Activated naive CD4-positive, alpha-beta T cell treated with Interleukin-2 at 50 U/mL for 16 hours (primary cell): ENCODE measurements at places on chromosomes 7 and 10.

DNA sequence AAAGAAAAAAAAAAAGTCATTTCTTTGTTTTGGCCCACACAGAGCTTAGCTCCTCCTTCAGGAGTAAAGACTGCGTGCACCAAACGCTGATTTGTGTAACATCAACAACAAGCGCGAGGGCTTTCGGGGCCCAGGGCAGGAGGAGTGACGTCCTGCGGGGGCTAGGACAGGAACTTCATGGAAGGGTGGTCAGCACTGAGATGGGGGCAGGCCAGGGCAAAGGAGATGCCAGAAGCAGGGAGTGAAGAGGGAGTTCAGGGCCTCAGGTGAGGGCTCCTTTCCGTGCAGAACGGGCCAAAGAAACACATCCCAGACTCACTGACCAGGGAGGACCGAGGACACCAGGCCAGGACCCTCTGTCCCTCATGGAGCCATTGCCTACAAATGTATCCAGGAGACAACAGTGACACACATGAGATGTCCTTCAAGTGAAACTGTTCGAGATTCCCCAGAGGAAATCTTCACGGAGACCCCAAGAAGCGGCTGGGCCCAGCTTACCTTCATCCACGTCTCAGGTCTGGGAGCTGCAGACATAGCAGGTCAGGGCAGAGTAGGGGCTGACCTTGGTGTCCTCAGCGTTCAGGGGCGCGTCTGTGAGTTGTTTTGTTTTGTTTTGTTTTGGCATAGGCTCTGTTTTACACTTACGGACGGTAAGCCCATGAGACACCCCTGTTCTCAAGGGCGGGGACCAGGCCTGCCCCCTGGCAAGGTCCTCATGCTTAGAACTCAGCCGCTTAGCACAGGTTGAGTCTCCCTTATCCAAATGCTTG, 30.4 kb upstream of the SHH start:
- no peak for DNase-seq

DNA sequence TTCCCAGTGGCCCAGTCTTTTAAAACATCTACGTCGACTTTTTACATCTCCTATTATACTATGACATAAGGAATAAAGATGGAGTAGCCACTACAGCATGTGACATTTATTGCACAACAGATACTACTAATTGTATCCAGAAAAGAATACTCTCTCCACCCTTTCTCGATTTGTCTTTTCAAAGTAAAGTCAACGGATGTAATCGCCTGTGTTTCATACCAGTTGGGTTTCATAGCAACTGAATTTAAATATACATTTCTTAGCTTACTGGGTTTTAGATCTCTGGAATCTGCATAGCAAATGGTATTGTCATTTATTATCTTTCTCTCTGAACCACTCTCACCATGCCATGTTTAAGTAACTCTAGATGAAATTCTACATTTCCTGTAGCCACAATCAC, 86.4 kb upstream of the TRIL start:
- no peak for DNase-seq

DNA sequence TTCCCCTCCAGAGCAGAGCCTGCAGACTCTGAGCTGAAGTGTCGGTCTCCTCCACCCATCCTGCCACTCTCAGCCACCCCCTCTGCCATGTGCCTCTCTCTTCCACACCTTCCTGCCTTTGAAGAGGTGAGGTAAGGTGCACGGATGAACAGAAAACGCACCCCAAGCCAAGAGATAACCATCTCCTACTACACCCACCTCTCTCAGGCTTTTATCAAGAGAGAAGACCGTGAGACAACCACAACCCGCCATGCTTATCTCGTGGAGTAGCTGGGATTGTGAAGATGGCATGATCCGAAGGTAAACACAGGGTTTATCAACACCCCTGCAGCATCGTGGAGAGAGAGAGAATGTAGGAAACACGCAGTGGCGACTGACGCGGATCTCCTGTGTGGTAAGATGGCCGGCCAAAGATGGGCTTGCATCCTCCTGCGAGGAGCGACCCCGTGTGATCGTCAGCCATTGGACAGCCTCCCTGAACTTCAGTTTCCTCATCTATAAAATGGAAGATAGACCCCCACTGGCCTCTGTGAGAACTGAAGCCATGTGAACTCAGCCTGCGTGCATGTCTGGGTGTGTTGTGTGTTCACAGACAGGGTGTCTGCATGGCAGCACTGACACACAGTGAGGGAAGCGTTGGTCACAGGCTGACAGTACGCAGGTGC, 219.0 kb downstream of the DIP2C start:
- peak; percentile 37 for DNase-seq

GRCh38 chr7:107138696-107139420, 29.9 kb upstream of the HBP1 start:
- DNase-seq, result no peak

DNA sequence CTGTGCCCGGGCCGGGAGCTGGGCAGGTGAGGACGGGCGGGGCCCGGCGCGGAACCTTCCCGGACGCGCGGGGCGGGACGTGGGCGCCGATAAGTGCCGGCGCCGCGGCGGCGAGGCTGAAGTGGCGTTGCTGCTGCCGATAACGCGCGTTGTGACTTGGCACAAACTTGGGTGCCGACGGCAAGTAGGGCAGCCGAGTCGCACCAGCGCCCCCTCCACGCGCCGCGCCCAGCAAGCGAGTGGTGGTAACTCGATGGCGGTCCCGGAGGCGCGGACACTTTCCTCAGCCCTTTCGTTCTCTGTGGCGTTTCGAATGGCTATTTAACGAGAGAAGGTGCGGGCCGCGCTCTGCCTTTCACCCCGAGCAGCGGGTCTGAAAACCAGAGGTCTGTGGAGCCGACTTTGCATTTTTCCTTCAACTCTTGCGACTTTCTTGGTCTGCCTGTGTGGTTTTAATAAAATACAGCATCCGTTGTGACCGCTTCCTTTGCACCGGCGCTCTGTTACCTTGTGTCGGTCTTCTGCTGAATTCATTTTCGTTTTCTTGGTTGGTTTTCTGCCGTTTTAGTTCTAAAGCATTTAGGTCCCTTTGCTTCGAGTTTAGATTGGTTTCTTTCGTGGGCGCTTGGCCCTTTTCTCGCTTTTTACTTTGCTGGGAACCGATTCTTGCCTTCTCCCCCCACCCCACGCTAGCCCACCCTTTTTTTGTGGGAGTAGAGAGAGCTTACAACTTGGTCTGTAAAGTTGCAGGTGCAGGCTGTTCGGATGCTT, 701 bp downstream of the STK17A start:
- DNase-seq, result peak; percentile 68

DNA sequence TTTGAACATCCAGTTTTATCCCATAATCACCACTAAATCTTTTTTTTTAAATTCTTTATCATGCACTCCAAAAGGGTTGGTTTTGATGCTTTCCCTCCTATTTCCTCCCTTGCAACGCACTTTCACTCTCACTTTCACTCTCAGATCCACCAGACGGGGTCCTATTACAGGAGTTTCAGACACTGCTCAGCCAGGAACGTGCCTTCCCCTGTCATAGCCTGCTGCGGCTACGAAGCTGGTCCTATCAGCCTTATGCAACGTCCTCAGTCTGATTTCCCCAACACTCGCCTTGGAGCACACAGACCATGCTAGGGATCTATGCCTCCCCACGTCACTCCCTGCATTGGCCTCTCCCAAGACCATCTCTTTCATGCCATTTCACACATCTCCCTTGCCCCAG, 23.4 kb downstream of the ZPBP start:
- peak; percentile 11 for DNase-seq

GRCh38 chr10:66999762-67000545, 74.1 kb downstream of the LRRTM3 start:
- no peak for DNase-seq

DNA sequence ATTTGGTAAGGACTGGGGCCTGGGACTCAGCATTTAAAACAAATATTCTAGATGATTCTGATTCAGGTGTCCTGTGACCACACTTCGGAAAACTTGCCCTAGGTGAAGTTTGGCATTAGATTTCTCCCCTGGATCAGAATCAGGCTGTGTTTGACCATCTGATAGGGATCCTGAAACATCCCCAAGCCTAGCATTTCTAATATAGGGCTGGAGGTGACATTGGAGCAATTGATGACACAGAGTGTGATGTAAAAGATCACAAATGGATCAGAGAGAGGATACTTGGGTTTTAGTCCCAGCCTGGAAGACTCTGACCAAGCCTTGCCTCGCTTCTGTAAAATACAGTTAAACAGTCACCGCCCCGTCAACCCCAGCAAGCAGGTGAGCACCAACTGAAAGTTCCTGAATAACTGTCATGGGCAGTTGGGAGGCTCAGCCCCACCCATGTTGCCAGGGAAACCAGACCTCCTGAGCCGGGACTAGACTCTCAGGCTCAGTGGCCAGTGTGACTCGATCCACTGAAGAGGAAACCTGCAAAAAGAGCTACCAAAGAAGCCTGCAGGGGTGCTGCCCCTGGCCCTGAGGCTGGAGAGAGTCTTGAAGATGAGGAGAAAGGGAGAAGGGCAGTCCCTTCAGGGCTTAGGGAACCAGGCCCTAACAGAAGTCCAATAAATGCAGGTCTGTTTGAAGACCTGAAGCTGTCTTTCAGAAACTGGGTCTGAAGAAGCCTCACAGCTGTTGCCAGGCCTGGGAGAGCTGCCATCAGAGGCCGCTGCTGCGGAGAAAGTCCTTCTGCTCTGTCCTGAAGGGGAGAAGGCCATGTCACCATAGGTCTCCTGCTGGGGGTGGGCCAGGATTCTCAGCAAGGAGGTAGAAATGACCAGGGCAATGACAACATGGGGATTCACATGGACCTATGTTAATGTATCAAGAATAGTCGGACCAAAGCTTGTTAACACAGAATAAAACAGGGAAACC, 126.1 kb upstream of the KCNMA1 start:
- DNase-seq, result no peak

DNA sequence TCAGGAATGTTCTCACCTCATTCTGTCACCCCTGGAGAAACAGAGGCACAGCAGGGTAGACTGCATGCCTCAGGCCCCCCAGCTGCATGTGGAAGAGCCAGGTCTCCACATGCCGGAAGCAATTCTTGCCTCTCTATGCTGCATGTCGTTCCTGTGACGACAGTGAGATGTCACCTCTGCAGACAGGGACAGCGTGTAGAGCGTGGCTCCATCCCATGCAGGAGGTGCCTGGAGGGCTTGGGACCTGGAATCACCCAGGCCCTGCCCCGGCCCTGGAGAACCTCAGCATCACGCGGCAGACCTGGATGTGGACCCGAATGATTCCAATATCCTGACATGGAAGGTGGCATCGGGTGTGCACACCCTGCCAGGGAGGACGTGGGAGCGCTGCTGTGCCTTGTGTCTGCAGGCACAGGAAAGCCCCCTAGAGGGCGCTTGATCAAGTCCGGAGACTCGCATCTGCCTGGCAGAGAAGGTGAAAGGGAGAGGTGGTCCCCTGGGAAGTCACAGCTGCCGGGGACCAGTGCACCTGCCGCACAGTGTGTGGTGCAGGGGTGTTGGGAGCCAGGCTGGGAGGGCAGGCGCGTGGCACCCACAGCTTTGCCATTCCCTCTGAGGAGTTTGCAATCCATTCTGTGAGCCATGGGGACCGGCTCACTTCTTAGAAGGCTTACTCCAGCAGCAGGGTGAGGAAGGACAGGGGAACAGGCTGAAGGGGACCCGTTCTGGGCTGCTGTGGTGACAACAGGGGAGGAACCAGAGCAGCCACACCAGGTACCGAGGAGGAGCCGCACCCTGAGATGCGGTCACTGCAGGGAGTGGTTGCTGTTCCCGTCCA, 45.3 kb upstream of the EN2 start:
- peak; percentile 26 for DNase-seq

DNA sequence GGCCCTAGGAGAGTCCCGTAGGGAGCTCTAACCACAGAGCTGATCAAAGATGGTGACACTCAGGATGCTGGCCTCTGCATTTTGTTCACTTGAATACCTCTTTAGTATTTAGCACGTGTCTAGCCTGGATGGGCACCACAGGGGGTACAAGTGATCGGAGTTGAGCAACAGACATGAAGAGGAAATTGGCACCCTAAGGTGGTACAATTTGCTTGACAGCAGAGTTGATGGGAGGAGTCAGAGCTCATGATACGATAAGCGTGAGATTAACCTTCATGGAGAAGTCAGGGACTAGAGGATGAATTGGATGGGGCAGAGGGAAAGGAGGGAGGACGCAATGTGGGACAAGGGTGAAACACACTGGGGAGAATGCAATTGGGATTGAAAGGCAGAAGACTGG, 9.9 kb upstream of the ZNF212 start:
- DNase-seq, result no peak

DNA sequence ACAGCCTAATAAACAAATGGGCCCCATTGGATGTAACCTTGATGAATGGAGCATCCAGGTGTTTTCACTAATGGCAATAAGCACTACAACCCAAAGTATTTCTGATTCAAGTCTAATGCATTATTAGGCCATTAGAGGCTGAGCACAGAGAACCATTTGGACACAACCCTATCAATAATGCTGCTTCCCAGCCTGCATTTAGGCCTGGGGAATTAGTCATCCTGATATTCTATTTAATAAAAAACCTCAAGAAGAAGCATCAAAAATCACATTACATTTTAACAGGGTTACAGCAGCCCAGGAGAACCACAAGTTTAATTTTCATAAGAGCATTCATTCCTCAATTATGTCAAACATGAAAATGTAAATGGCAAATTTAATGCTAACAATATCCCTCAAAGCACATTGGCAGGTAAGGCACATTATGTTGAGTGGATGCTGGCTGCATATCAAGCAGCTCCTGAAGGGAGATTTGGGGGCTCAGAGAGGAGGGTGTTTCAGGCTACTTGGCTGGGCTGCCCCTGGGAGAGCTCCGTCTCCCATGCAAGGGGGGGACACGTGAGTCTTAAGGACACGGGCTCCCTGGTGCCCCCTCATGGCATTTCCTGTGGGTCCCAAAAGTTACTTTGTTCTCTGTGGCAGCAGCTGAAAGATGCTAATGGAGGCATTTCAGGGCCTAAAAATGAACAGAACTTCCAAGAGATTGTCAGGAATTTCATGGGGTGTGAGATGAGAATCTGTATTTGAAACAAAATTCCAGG, 143.4 kb downstream of the HERPUD2 start:
- no peak for DNase-seq

DNA sequence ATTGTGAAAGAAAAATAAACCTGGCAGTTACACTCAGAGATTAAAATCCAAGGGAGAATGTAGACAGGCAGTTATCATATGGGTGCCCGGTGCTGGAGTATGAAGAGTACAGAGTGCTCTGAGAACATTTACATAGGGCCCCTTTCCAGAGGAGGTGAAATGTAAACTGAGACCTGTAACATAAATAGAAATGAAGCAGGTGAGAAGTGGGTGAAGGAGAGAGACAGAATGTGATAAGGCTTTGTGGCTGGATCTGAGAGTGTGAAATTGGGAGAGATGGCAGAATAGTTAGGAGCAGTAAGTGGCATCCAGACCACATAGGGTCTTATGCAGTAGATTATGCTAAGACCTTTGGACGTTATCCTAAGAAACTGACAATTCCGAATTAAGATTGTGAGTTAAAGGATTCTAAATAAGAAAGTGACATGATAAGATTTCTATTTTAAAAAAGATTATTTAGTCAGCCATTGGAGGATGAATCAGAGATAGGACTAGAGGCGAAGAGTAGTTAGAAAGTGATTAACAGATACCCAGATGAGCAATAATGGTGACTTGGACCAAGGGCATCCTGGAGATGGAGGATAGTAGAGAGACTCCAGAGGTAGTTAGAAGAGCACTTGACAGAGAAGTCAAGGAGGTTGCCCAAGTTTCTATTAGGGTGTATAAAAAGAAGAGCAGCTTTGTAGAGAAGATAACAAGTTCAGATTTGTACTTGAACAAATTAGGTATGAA, 36.7 kb downstream of the DNAH11 start:
- no peak for DNase-seq
